ENCODE measurements at places on chromosomes 3 and 15.

DNA sequence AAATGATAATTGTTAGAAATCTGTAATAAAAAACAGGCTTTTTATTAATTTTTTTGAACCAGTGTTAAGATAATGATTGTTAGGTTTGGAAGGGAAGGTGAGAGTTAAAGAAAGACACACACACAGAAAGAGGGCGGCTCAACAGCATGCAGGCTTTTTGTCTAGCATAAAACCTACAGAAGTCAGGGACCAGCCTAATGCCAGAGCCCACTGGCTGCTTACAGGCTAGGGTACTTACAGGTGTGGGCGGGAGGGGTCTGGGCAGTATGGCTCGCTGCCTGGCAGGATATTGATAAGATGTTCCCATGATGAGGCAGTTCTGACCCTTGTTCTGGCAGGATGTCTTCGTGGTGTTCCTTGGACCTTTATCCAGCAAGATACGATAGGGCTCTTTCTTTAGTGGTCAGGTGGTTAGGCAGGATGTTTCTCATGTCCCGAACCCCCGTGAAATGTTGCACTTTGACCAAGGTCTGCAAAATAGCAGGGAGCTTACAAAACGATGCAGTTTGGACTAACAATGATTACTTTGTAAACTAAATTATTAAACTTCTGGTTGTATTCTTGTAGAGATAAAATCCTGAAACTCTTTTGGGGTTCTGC lies 84.7 kb downstream of the DCUN1D1 start:
- DNase-seq, result no peak

- DNase-seq, result no peak
Observed at GRCh38 chr15:48592221-48592731, 53.2 kb downstream of the FBN1 start.

- DNase-seq, result no peak
Observed at GRCh38 chr3:149395107-149396089, 17.9 kb upstream of the TM4SF1 start.

DNA sequence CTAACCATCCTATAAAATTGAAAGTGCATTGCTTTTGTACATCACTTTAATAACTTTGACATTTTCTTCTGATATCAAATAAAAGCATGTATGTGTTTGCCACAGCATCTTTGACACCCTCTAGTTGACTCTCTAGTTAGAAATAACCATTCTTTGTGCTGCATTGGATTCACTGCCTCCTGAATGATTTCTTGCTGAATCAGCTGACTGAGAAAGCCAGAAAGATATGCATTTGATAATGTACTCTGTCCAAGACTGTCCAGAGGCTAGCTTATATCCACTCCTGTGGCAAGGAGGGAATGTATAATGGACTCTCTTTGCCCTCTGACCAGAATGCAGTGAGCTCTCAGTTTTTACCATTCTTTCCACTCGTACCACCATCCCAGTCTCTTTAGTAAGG lies 6.2 kb downstream of the RAB11A start:
- no peak for DNase-seq

DNA sequence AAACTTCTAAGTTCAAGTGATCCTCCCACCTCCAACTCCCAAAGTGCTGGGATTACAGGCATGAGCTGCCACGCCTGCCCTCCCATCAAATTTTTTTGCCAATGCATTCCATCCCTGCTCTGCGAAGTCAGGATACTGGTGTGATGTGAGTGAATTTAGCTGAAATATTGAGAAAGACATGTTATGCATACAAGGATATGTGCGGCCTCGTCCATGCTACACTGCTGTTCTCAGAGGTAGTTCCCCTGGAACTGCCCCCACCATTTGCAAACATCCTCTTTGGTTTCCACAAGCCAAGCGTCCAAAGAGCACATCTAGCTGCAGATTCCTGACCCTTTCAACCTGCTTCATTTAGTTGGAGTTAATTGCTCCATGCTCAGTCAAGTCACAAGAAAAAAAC lies 36.5 kb upstream of the BCL2A1 start:
- DNase-seq, result no peak

DNA sequence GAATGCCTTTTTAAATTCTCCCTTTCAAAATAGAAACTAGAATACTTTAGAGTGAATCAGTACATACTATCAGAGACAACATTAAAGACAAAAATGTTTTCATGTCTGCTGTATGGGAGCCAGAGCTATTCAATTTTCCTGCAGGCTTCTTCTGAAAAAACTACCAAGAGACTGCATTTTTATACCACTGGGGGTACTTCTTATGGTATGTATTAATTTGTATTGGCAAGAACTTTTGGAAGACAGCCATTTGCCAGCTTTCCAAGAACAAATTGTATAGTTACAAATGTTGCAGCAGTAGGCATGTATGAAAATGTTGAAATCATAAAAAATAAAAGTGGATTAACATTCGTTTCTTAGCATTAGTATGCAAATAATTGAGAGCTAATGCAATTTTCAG lies 1010.0 kb upstream of the CADM2 start:
- DNase-seq, result no peak

DNA sequence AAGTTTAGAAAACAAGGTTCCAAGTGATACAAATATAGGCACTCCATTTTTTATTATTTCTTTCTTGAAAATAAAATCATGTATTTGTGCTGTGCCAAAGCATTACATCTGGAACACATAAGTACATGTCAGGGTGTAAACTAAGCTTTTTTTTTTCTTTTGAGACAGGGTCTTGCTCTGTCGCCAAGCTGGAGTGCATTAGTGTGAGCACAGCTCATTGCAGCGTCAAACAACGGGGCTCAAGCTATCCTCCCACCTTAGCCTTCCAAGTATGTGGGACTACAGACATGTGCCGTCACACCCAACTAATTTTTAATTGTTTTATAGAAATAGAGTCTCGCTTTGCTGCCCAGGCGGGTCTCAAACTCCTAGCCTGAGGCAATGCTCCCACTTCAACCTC lies 9.0 kb downstream of the SPATA12 start:
- DNase-seq, result no peak

- no peak for DNase-seq
Observed at GRCh38 chr15:85412066-85412465, 31.7 kb downstream of the AKAP13 start.

DNA sequence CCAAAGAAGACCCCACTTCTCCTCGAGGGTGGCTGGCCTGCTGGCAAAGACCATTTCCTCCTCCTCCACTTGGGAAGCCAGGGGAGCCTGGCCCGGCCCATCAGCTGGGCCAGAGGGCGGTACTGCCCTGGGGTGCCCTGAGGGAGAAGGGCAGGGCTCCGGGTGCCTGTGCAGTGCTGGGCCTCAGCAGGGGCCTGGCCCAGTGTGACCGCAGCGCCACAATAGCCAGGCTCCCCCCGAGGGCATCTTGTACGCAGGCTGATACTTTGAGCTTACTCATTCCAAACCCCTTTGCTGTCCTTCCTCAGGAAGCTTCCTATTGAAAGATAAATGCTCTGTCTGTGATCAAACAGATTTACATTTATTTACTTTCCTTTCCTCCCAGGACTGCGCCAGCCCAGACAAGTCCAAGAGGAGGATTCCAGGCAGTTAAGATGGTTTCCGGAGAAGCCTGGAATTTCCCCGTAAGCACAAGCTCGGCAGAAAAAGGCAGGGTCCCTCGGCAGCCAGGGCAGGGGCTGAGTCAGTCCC lies 240.1 kb downstream of the XXYLT1 start:
- DNase-seq, result no peak

GRCh38 chr15:68775671-68776476 lies 44.8 kb downstream of the ANP32A start:
- no peak for DNase-seq

DNA sequence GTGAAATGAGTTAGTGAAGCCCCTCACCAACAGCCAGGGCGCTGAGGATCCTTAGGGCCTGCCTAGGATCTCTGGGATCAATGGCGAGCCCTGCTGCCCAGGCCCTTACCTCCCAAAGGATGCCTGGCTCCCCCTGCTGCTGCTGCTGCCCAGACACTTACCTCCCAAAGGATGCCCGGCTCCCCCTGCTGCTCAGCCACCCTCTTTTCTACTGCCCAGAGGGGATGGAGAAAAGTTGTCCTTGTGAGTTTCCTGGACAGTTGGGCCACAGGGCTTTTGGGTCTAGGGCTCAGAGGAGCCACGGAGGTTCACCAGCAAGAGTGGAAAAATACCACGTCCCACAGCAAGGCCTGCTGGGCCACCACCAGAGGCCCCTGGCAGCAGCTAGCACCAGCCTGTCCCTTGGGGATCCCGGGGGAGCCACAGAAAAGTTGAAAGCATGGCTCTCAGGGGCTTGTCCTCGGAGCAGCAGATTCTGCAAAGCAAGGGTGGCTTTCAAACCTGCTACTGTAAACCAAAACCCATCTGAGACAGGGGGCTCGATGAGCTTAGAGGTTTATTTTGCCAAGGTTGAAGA lies 59.4 kb downstream of the SLC6A6 start:
- DNase-seq, result peak; percentile 36

GRCh38 chr3:172138193-172138537 lies 98.8 kb downstream of the FNDC3B start:
- DNase-seq, result no peak

GRCh38 chr3:46236294-46237054 lies 5.8 kb upstream of the CCR3 start:
- DNase-seq, result no peak

GRCh38 chr3:69890084-69890483 lies 109.4 kb upstream of the SAMMSON start:
- no peak for DNase-seq

DNA sequence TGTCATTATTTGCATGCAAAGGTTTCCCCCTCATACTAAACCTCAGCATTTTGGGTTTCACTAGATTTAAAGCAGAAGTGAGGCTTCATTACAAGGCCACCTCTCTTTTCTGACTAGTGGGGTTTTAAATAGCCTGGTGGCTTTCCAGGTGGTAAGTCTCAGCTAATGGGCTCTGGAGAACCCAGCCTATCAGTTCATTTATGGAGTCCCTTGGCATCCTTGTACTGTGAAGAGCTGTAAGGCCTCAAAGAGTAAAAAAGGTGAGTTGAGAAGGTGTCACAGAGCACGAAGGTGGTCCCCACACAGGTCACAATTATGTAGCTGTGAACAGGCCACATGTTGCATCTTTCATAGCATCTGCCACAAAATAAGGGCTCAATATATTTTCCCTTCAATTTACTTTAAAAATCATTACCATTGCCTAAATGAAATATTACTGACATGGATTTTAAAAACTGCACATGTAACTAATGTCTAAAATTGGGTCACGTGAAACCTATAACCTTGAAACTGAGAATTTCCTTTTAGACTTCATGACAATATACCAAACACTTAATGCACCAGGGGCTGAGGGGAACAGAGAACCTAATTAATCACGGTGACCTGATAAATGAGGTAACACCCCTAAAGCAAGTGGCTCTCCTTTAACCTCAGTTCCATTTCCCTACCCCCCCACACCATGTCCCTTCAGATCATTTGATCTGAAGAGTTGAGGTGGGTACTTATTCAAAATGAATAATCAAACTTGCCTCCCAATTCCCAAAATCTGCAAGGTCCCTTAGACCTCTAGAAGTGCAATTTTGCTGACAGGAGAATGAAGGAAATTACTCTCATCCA lies 1.3 kb downstream of the NGLY1 start:
- no peak for DNase-seq

GRCh38 chr3:187006864-187007630 lies 76.7 kb downstream of the ST6GAL1 start:
- no peak for DNase-seq

DNA sequence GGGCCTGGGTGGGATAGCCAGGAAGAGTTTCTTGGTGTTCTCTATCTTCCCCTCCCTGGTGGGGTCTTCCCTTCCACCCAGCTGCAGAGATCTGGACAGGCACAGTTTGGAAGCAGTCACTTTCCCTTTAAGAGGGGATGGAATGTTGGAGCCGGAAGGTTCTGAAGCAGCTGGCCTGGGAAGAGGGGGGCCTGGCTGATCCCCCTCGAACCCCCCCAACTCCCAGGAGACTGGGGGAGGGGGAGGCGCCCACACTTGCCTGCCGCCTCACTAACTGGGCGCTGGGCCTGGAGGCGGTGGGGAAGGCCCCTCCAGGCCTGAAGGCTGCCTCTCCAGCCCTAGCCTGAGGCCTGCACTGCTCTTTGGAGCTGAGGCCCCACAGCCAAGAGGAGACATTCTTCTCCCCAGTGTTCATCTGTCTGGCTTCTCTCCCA lies 1.4 kb downstream of the DVL3 start:
- DNase-seq, result no peak

GRCh38 chr3:22606461-22606860 lies 596.7 kb upstream of the UBE2E2 start:
- DNase-seq, result no peak

DNA sequence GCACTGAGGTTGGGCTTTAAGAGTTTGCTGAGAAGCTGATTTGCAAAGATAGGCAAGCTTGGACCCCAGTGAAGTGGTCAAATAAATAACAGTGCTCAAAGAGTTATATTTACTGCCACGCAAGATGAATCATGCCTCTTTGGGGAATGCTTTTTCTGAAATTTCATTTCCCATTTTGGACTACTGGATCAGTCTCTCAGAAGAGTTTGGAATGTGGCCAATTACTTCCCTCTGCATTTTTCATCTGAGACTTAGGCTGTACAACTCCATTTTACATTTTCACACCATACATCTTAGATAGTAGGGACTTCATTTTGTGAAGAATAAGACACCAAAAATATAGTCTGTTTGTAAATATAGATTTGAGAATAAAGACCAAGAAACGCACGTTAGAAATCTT lies 419.7 kb downstream of the FGF12 start:
- no peak for DNase-seq

GRCh38 chr3:127821394-127821793 lies 921 bp downstream of the MGLL start:
- no peak for DNase-seq

GRCh38 chr3:188516515-188516914 lies 362.6 kb downstream of the LPP start:
- no peak for DNase-seq

DNA sequence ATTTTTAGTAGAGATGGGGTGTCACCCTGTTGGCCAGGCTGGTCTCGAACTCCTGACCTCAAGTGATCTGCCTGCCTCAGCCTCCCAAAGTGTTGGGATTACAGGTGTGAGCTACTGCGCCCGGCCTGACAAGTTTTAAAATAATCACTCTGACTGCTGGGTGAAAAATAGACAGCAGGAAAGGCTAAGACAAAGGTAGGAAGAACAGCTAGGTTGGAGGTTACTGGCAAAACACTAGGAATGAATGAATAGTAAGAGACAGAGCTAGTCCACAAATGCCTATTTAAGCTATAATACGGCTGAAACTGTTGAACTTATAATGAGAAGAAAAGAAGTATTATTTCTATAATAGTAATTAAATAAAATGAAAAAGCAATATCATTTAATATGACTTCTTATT lies 46.7 kb upstream of the RAP2B start:
- no peak for DNase-seq

- no peak for DNase-seq
Observed at GRCh38 chr3:154223519-154223918, 100.8 kb downstream of the DHX36 start.

DNA sequence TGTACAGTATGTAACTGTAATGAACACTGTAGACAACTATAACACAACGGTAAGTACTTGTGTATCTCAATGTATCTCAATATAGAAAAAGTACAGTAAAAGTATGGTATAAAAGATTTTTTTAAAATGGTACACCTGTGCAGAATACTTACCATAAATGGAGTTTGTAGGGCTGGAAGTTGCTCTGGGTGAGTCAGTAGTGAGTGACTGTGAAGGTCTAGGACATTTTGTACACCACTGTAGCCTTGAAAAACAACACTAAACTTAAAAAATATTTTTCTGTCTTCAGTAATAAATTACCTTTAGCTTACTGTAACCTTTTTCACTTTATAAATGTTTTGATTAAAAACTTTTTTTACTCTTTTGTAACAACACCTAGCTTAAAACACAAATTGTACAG lies 142.9 kb downstream of the ATG7 start:
- DNase-seq, result no peak

- DNase-seq, result no peak
Observed at GRCh38 chr15:98830034-98830634, 177.5 kb downstream of the PGPEP1L start.

- no peak for DNase-seq
Observed at GRCh38 chr3:107367353-107367752, 9.9 kb upstream of the CCDC54 start.

Measured in activated naive CD4-positive, alpha-beta T cell treated with anti-CD3 and anti-CD28 coated beads, Interleukin-2, amount 50 U/mL, for 16 hours (primary cell).